Left ventricle myocardium inferior (tissue), 1 donor: ENCODE measurements at places on chromosomes 6 and 20. TPM values are rescaled to one million over a fixed set of nuclear protein-coding genes. Genes with fewer than 3 reads are reported as not detected.
A peak's percentile ranks its signal among the peaks of the same experiment; 100 is the strongest.

The HLA-DQB1 gene
- 2.0 TPM for total RNA-seq

The TCF21 gene
- total RNA-seq, result 5.3 TPM

The LINC00237 gene
- not detected for total RNA-seq

The GPX5 gene
- total RNA-seq, result not detected

The SLC25A27 gene
- 18.6 TPM for total RNA-seq

The RNF217 gene
- 14.1 TPM for total RNA-seq

The COL9A3 gene
- 2.1 TPM for total RNA-seq

The VSX1 gene
- total RNA-seq, result 0.33 TPM

The SMLR1 gene
- not detected for total RNA-seq

The HRH3 gene
- total RNA-seq, result not detected

The NFATC2 gene
- 4.2 TPM for total RNA-seq

The ADNP gene
- 27.3 TPM for total RNA-seq

The SSTR4 gene
- not detected for total RNA-seq

DNA sequence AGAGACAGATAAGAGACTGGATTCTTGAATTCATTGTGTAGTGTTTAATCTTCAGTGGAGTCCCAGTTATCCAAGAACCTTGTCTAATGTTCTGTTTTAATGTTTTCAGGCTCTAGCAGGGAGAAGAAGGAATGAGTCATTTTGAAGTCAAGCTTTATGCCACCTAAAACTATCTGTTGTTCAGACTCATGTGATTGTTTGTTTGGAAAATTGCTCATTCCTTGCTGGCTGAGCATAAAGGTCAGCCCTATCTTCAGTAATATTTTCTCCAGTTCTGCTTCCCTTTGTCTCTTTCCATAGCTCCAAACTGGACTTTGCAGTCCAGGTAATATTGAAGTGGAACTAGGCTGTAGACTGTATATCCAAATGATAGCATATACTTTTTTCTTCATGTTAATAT, 34.2 kb downstream of the CLVS2 start:
- peaks cover 23% of the 10 kb centered on the region for H3K27me3 ChIP-seq
- no peak overlapping the region for H3K4me3 ChIP-seq
- no peak overlapping the region for H3K27ac ChIP-seq
- H3K4me1 ChIP-seq, result no peaks in the 10 kb centered on the region

GRCh38 chr20:49914310-49915117, 815 bp downstream of the SPATA2 start:
- H3K36me3 ChIP-seq, result no peaks in the 10 kb centered on the region
- H3K27me3 ChIP-seq, result no peaks in the 10 kb centered on the region
- peak overlapping the region; percentile 96 for H3K4me3 ChIP-seq
- peak overlapping the region; percentile 99 for H3K27ac ChIP-seq

GRCh38 chr6:70956191-70956450, 739 bp downstream of the B3GAT2 start:
- no peak overlapping the region for H3K27ac ChIP-seq
- H3K36me3 ChIP-seq, result no peaks in the 10 kb centered on the region
- DNase-seq, result no peak
- H3K4me3 ChIP-seq, result peak overlapping the region; percentile 75
- peaks cover 25% of the 10 kb centered on the region for H3K4me1 ChIP-seq

GRCh38 chr20:48826883-48827771, 672 bp downstream of the PREX1 start:
- no peaks in the 10 kb centered on the region for H3K36me3 ChIP-seq
- DNase-seq, result no peak
- peak overlapping the region; percentile 77 for H3K4me3 ChIP-seq
- H3K27ac ChIP-seq, result peak overlapping the region; percentile 89

DNA sequence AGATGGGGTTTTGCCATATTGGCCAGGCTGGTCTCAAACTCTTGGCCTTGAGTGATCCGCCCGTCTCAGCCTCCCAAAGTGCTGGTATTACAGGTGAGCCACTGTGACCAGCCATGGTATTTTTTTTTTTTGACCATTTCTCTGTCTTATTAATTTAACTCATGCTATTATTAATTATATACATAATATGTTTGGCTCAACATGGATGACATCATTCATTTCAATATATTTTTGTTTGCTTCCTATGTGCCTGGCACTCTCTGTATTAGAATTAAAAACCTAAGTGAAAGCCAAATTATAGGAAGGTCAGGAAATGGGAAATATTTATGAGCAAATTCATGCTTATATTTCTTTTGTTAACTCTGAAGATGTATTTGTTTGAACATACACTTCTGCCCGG, 55.8 kb upstream of the AKIRIN2 start:
- H3K4me3 ChIP-seq, result no peak overlapping the region
- no peaks in the 10 kb centered on the region for H3K27me3 ChIP-seq
- DNase-seq, result no peak
- H3K27ac ChIP-seq, result no peak overlapping the region
- H3K36me3 ChIP-seq, result no peaks in the 10 kb centered on the region
- H3K4me1 ChIP-seq, result no peaks in the 10 kb centered on the region

GRCh38 chr6:165752451-165752850, 89.4 kb upstream of the PDE10A start:
- no peaks in the 10 kb centered on the region for H3K4me1 ChIP-seq
- H3K27ac ChIP-seq, result no peak overlapping the region
- H3K4me3 ChIP-seq, result no peak overlapping the region
- H3K27me3 ChIP-seq, result no peaks in the 10 kb centered on the region
- no peak for DNase-seq

DNA sequence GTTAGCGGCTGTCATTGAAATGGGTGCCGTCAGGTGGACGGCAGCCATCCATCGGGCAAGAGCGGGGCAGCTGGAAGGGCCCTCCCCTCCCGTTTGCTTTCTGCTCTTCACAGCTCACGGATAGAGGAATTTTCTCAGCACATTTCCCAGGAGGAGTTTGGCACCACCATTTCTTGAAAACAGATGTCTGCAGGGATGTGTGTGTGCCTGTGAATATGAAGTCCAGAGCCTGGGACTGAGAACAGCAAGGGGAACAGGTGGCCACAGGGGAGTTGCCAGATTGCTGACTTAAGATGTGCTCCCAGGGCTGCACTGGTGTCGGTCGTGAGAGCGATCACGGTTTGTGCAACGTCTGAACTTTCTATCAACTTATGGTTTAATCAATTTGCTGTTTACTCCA, 22.1 kb upstream of the ECI2 start:
- H3K36me3 ChIP-seq, result no peaks in the 10 kb centered on the region
- H3K4me3 ChIP-seq, result no peak overlapping the region
- no peak overlapping the region for H3K27ac ChIP-seq
- no peaks in the 10 kb centered on the region for H3K4me1 ChIP-seq
- no peaks in the 10 kb centered on the region for H3K27me3 ChIP-seq
- DNase-seq, result no peak

GRCh38 chr20:50784464-50784863, 10.4 kb upstream of the BCAS4 start:
- H3K4me3 ChIP-seq, result no peak overlapping the region
- no peak overlapping the region for H3K27ac ChIP-seq
- H3K4me1 ChIP-seq, result no peaks in the 10 kb centered on the region
- H3K36me3 ChIP-seq, result no peaks in the 10 kb centered on the region
- H3K27me3 ChIP-seq, result peaks cover 6% of the 10 kb centered on the region

DNA sequence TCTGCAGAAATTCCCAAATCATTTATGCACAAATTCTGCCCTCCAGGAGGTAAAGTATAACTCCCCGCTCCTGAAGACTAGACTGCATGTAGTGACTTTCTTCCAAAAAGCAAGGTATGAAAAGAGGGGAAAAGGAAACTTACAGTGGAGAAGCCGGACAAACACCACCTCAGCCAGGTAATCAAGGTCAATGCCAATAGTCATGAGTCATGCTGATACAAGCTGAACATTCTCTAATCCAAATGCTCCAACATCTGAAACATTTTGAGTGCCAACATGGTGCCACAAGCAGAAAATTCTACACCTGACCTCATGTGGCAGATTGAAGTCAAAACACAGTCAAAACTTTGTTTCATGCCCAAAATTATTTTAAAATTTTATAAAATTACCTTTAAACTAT, 165.6 kb downstream of the FOXA2 start:
- no peaks in the 10 kb centered on the region for H3K4me1 ChIP-seq
- H3K27me3 ChIP-seq, result peaks cover 43% of the 10 kb centered on the region
- H3K27ac ChIP-seq, result no peak overlapping the region
- no peak for DNase-seq

DNA sequence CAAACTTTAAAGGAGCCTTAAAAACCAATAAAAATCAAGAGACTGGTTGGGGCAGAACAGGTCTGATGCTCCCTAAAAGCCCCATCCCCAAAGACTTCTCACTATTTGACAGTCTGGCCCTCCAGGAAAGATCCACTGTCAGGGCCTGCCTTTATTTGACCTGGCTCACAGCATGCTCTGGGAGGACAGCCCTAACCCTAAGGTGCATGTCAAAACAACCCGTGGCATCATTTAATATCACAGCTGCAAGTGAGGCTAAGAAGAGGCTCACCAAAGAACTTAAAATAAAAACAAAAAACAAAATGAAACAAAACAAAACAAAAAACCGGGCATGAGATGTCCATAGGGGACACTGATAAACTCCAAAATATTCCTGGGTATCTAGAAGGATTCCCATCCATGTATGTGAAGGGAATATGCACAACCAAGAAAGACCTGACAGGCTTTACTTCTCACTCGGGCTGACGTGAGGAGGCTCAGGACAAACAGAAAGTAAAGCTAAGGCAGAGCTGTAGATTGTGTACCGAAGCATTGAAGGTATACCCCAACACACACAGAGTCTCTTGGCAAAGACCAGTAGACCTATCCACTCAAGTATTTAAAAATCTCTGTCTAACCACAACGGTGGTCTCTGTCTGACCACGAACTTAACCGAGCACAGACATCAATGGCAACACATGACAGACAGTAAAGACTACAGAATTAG, 57.3 kb downstream of the AHI1 start:
- H3K27me3 ChIP-seq, result no peaks in the 10 kb centered on the region
- H3K27ac ChIP-seq, result no peak overlapping the region
- DNase-seq, result no peak
- peaks cover 50% of the 10 kb centered on the region for H3K36me3 ChIP-seq
- H3K4me3 ChIP-seq, result no peak overlapping the region

- H3K27me3 ChIP-seq, result no peaks in the 10 kb centered on the region
- no peak overlapping the region for H3K27ac ChIP-seq
- DNase-seq, result no peak
- H3K4me3 ChIP-seq, result no peak overlapping the region
These were observed 41.2 kb upstream of the TMEM200A start for GRCh38 chr6:130324657-130325056.

DNA sequence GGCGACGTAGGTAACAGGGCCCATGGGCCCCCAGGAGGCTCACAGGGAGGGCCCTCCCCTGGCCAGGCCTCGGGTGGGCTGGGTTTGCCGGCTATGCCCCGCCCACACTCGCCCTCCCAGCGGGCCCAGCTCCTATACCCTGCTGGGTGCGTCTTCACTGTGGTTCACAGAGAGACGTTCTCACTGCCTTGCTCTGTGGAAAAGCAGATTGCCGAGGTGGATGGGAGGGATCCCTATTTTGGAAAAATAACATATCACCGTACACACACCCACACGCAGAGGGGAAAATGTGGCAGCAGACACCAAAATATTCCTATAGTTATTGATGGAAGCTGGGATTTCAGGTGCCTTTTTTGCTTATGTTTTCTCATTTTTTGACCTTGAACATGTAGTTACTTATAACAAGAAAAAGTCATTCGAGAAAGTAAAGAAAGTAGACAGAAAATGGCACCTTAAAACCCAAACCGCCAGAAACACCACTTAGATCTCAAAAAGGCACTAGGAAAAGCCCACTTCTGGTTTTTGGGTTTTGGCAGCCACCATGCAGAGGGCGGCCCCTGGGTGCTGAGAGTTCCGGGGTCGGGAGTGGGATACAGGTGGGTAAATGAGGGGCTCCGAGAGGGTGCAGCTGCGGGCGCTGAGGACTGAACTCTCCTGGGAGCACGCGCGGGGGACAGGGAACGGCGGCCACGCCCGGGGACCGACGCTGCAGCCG, 49.4 kb downstream of the TMEM242 start:
- no peaks in the 10 kb centered on the region for H3K27me3 ChIP-seq
- peak overlapping the region; percentile 90 for H3K27ac ChIP-seq
- DNase-seq, result peak; percentile 39
- no peaks in the 10 kb centered on the region for H3K36me3 ChIP-seq

- H3K27ac ChIP-seq, result no peak overlapping the region
- DNase-seq, result no peak
These were observed 23.3 kb downstream of the EDN1 start for GRCh38 chr6:12313306-12313991.

DNA sequence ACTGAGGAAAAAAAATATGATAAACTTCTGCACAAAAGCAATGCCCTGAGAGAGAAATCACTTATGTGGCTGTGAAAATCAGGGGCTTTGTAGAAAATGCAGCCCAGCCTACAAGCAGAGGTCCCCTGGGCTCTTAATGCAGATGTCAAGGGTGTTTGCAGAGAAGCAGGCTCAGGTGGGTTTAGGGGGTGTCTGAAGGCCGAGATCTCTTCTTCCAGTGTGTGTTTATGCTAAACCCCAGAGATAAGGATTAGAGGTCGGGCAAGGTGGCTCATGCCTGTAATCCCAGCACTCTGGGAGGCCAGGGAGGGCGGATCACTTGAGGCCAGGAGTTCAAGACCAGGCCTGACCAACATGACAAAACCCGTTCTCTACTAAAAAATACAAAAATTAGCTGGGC, 78.5 kb downstream of the TMEM242 start:
- H3K27ac ChIP-seq, result peak overlapping the region; percentile 62
- no peaks in the 10 kb centered on the region for H3K36me3 ChIP-seq
- H3K4me1 ChIP-seq, result peaks cover 45% of the 10 kb centered on the region
- H3K4me3 ChIP-seq, result no peak overlapping the region
- H3K27me3 ChIP-seq, result no peaks in the 10 kb centered on the region

DNA sequence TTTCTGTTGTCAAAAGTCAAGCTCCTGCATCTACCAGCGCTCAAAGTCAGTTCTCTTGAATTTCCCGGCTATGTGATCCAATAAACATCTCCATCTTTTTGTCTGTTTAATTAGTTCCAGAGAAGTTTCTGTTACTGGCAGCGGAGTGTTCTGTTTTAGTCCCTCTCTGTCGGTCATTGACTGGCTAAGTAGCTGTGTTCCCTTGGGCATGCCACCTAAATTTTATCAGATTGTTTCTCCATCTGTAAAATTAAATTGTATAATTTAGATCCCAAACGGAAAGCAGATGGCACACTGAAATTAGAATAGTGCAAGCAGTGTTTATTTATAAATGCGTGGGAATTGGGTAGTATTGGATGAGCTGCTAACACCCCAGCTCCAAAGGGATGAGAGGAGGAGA, 29.7 kb upstream of the PRL start:
- H3K36me3 ChIP-seq, result no peaks in the 10 kb centered on the region
- H3K4me1 ChIP-seq, result no peaks in the 10 kb centered on the region
- no peak for DNase-seq
- H3K27ac ChIP-seq, result peak overlapping the region; percentile 25

GRCh38 chr20:45970646-45971424, 1.2 kb downstream of the ZNF335 start:
- peak overlapping the region; percentile 99 for H3K27ac ChIP-seq
- peak overlapping the region; percentile 77 for H3K4me3 ChIP-seq
- H3K36me3 ChIP-seq, result peaks cover 38% of the 10 kb centered on the region
- H3K4me1 ChIP-seq, result peaks cover 29% of the 10 kb centered on the region

GRCh38 chr6:137166247-137167098, 7.0 kb downstream of the IL22RA2 start:
- no peaks in the 10 kb centered on the region for H3K27me3 ChIP-seq
- no peaks in the 10 kb centered on the region for H3K36me3 ChIP-seq
- peaks cover 23% of the 10 kb centered on the region for H3K4me1 ChIP-seq
